ENCODE measurements at places on chromosomes 5 and 9.

GRCh38 chr5:66892716-66893115, 296.5 kb downstream of the MAST4 start:
- DNase-seq = no peak

GRCh38 chr5:148843510-148844318, 17.3 kb downstream of the ADRB2 start:
- no peak for DNase-seq

DNA sequence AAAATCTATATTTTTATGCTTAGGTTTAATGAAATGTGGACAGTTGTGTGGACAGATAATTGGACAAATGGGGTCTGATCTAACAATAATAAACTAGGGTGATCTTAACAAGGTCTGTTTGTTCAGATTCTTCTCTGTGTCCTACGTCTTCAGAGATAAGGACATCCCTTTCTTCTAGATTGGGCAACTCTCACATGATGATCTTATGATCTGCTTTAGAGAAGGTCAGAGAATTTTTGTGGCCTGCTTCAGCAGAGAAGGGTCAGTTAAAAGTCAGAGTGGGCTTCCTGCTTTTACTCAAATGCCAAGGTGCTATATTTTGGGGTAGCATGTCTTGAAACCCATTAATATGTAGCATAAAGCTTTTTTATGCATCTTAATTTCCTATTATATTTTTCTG, 63.8 kb upstream of the RGMB start:
- no peak for DNase-seq

DNA sequence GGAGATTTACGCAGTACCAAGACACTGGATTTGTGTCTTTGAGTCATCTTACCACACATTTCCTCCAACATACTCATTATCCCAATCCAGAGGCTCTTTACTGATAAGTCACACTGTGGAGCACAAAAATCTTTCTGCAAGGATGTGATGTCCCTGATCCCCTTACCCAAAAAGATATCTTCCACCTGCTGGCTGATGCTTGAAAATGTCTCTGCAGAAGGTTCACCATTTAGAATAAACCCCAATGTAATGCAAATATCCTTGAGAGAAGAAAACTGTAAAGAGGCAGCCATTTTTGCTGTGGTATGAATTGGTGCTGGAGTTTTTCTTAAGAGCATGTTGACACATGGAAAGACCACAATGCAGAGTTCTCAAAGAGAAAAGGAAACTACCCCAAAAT, 65.7 kb upstream of the RORB start:
- no peak for DNase-seq

GRCh38 chr9:90420768-90421513, 221.7 kb downstream of the DIRAS2 start:
- DNase-seq = no peak

DNA sequence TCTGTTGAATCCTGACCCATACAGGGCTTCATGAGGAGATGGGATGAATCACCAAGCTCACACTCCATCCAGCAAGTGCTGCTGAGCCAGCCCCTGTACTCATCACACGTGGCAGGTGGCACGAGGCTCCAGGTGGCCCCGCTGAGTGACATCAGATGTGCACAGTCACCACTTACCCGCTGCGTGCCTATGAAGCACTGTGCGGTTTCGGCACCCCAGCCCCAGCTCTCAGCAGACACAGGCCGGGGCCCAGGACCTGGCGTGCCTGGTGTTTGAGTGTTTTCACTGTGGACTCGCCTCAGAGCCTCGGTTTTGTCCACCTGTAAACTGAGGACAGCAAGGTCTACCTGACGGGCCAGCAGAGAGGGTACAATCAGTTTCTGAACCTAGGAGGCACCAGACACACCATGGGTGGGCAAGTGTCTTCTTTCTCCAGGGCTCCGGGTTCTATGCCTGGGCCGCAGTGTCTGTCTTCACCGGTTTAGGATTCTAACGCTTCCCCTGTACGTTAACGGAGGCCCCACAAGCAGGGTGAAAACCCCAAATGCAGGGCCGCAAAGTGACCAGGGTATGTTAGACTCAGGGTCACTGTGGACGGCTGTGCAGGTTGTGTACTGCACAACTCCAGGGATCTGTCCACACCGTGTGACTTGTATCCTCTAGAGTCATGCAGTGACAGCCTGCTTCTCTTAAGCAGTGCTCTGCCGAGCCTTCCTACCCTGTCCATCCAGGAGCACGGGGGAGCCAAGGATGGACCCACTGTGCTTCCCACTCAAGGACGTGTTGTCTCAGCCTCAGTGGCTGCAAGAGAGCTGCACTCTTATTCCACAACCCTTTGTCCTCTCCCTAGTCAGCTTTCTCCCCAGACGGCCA, 44.3 kb upstream of the COL5A1 start:
- DNase-seq = no peak

DNA sequence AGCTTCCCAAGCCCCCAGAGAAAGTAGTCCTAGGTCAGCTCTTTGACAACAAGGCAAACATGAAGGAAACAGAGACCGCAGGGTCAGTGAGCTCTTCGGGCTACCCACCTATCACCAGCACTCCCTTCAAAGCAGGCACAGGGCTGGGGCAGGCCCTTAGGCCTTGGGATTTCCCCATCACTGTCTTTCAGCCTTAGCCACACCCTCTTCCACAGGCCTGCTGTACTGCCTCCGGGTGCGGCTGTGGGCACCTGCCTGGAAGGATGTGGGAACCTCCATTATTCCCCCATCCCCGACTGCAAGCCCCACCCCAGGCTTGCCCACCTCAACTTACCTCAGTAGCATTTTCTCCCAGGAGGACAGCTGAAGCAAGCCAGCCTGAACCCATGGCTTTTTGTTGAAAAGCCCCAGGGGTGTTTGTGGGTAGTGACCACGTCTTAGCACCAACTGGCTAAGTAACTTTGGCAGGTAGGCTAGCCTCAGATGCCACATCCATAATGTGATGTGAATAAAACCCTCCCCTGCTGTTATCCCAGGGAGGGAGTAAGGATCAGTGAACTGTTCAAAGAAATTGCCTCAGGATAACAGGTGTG, 100.2 kb downstream of the PIK3R1 start:
- no peak for DNase-seq

GRCh38 chr5:125236007-125236406, 489.6 kb upstream of the ZNF608 start:
- no peak for DNase-seq

DNA sequence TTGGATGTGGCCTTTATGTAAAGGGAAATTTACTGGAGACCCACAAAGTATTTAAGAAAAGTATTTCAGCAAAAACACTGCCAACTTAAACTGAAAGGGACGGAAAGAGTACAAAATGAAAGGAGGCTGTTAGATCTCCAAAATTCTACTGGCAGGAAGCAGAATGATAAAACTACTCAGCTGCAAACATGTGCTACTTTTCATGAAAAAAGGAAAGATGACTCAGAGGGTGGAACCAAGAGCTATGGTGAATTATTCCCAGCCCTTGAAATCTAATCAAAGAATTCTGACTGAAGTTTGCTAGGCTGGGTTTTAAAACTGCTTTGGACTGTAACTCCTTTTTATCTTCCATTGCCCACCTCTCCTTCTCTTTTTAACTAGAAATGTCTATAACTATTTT, 58.6 kb upstream of the ZBED3 start:
- DNase-seq = no peak

DNA sequence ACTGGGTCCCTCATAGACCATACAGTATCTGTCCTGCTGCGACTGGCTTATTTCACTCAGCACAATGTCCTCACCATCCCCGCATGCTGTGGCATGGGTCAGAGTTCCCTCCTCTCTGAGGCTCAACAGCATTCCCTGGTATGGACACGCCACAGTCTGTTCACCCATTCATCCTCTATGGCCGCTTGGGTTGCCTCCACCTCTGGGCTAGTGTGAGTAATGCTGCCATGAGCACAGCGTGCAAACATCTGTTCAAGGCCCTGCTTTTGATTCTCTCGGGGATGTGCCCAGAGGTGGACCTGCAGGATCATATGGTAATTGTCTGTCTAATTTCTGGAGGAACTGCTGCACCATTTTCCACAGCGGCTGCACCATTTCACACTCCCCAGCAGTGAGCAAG, 5.5 kb upstream of the FBP2 start:
- no peak for DNase-seq

DNA sequence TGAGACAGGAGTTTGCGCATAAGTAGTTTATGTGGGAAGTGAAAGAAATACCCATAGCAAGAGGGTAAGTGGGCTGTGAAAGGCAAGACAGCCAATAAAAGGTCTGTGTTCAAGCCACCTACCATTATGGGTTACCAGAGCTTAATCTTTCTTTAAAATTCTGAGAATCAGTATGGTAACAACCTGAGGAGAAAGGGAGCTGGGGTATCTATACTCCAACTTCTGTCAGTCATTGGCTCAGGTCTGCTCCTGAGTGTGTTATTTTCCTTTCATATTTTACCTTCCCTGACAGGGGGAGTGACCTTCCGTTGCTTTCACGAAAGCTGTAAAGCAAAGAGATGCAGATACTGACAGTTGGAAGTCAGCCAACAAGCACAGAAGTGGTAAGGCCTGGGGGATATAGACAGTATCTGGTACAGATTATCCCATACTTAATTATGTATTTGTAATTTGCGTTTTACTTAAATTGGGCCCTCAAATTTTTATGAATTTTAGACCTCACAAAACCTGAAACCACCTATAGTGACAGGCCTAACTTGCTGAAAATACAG, 233.4 kb downstream of the RAB3C start:
- DNase-seq = no peak

- no peak for DNase-seq
These were observed 37.1 kb upstream of the PRUNE2 start for GRCh38 chr9:76943054-76943453.

- no peak for DNase-seq
These were observed 18.0 kb downstream of the GABBR2 start for GRCh38 chr9:98690686-98691085.

DNA sequence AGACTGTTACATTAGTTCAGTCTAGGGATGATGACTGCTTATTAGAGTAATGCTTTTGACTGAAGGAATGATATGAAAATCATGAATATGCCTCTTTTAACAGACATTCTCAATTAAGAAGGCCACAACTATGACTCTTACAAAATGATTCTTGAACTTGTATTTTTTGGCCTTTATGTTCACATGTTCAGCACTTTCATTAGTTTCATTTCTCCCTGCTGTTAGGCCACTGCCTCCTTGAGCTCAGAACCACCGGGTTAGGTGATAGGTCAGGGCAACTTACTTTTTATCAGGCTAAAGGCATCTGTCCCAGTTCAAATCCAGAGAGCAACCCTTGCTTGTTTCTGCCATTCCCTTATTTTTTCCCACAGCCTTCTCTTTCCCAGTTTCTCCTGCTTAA, 235.2 kb upstream of the ELL2 start:
- no peak for DNase-seq

- DNase-seq = no peak
These were observed 137.5 kb downstream of the C5orf15 start for GRCh38 chr5:133830911-133831310.

DNA sequence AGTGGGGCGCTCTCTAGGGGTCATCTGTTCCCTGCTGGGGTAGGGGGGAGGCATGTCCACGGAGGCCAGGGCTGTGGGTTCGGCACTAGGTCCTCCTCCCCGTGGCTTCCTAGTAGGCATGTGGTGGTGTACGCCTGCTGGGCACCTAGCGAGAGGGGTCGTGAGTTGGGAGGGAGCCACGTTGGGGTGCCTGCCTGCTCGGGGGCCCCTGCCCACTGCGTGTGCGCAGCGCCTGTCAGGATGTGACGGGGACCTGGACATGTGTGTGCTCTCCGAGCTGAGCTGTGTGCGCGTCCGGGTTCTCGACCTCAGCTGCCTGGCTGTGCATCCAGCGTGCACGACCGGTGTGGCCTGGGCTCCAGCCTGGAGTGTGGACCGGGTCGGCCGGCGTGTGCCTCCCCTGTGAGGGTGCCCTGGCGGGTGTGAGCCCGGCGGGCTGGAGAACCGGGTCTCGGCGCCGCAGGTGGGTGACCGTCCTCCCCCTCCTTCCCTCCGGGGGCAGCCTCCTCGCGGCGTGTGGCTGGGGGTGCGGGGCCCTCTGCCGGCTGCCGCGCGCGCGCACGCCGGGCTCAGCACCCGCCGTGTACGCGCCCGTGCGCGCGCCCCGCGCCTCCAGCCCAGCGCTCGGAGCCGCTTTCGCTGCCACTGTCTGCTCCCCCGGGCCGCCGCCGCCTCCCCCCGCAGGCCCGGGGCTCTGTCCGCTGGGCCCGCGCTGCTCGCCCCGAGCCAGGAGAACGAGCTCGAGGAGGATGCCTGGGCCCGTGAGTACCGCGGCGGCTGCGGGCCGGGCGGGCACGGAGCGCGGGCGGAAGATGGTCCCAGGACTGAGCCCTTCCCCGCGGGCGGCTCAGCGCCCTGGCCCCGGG, at the start of gene PRR7:
PRR7 (plus strand) TSS at position 615 of the 866 bp plus-strand sequence. CDS start 8,254 bp downstream, outside the sequence.
- no peak for DNase-seq

DNA sequence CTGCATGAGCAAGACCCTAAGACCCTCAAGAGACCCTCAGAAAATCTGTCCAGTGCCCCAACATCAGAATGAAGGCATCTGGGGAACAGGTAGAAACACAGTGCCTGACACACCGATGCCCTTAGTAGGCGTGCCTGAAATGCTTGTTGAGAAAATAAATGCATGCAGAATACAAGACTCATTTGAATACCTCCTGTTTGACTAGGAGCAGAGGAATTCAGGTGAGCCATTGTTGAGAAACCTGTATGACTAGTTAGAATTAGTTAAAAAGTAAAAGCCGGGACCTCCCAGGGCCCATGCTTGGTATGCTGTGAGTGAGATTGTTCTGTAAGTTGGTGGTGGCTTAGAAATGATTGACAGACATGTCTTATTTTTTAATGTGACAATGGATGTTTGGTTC, 55.0 kb downstream of the WWC1 start:
- DNase-seq = no peak

- DNase-seq = no peak
These were observed 103.2 kb downstream of the KLF4 start for GRCh38 chr9:107386396-107386795.

- no peak for DNase-seq
These were observed 156.4 kb upstream of the ELL2 start for GRCh38 chr5:96117771-96118651.

DNA sequence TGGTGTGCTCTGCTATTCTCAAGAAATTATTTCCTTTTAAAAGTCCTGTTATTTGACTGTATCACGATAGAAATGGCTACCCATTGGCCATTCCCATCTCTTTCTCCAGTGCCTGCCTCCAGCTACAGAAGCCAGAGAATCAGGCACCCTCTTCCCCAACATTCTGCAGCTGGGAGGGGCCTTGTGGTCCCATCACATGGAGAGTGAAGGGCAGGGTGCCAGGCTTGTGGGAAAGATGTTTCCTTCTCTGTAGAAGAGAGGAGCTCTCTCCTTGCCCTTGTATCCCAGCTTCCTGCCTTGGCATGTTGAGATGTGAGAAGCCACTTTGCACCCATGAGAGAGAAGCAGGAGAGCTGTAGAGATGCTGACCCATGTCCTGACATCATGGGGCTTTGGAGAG, 465.0 kb downstream of the MTRR start:
- no peak for DNase-seq

- no peak for DNase-seq
These were observed 60.7 kb downstream of the SMIM23 start for GRCh38 chr5:171846323-171846722.

DNA sequence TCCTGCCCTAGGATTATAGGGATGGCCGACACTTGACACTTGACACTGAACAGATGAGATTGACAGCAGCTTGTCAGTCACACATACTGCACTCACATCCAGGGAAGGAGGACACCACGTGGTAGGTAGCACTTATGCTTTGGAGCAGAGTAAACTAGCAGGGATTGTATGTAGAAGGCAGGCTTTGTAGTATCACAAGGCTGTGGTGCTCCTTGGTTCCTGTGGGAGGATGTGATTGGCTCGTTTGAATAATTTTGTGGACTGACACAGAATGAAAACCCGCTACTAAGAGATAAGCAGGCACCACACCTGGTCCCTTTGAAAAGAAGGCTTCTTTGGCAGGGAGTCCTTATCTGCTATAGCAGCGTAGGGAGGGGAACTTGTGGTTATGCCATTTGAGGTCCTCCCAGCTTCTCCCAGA, 63.6 kb upstream of the IL12B start:
- DNase-seq = no peak

GRCh38 chr9:136994888-136995230, 1.5 kb downstream of the CLIC3 start:
- no peak for DNase-seq

All from HS-5 (cell line).